Thoracic aorta (tissue), 2 donors: ENCODE measurements at places on chromosomes 4 and X. TPM values are rescaled to one million over a fixed set of nuclear protein-coding genes. Genes with fewer than 3 reads are reported as not detected.

- H3K27ac ChIP-seq = peak overlapping the region; percentile 53
- H3K4me1 ChIP-seq = peaks cover 6% of the 10 kb centered on the region
- no peaks in the 10 kb centered on the region for H3K36me3 ChIP-seq
- no peaks in the 10 kb centered on the region for H3K27me3 ChIP-seq
- DNase-seq = no peak
These were observed 63.9 kb downstream of the HAND2 start for GRCh38 chr4:173466101-173466500.

GRCh38 chrX:130086447-130087206, 23.7 kb downstream of the ELF4 start:
- H3K4me1 ChIP-seq = peaks cover 11% of the 10 kb centered on the region
- no peaks in the 10 kb centered on the region for H3K36me3 ChIP-seq
- no peak overlapping the region for H3K27ac ChIP-seq
- no peak for DNase-seq
- no peak overlapping the region for H3K4me3 ChIP-seq

DNA sequence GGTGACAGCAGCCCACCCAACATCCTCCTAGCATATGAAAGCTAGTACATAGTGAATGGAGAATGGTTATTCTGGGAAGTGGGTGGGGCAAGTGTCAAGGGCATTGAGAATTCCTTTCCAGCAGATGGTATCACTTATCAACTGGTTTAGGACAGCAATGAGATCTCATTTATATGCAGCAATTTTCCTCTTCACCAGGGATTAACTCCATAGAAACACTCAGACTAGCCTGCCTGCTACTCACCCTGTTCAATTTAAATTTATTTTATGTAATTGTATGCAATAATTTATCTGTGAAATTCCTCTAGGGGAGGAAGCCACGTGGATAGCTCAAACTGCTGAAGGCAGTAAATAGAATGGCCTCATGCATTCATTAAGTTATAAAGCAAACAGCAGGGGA, 101.6 kb upstream of the MID1IP1 start:
- no peak overlapping the region for H3K4me3 ChIP-seq
- H3K27ac ChIP-seq = no peak overlapping the region
- H3K4me1 ChIP-seq = no peaks in the 10 kb centered on the region

GRCh38 chr4:103753868-103754653, 34.3 kb upstream of the TACR3 start:
- H3K27me3 ChIP-seq = no peaks in the 10 kb centered on the region
- H3K4me3 ChIP-seq = no peak overlapping the region
- H3K4me1 ChIP-seq = no peaks in the 10 kb centered on the region
- no peak overlapping the region for H3K27ac ChIP-seq
- no peaks in the 10 kb centered on the region for H3K36me3 ChIP-seq
- DNase-seq = no peak

DNA sequence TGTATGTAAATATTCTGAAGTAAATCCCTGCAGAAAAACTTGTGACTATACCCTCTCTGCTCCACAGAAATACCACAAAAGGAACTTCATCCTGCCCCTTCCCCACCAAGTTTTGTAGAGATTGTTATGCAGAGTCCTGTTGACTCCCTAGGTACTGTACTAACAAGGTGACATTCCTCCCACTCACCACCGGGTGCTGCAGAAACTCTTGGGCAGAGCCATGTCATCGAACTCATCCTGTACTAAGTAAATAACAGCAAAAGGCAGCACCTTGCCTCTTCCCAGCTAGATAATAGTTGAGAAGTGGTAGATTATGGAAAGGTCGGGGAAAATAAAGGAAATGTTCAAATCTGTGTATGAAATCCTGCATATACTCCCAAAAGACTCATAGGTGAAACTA, 233.3 kb downstream of the STPG2 start:
- H3K4me1 ChIP-seq = no peaks in the 10 kb centered on the region
- no peak overlapping the region for H3K27ac ChIP-seq
- no peak overlapping the region for H3K4me3 ChIP-seq
- no peaks in the 10 kb centered on the region for H3K27me3 ChIP-seq

- H3K27me3 ChIP-seq = no peaks in the 10 kb centered on the region
- DNase-seq = no peak
- H3K36me3 ChIP-seq = no peaks in the 10 kb centered on the region
- peaks cover 15% of the 10 kb centered on the region for H3K4me1 ChIP-seq
- no peak overlapping the region for H3K4me3 ChIP-seq
- no peak overlapping the region for H3K27ac ChIP-seq
These were observed 30.5 kb downstream of the AFF1 start for GRCh38 chr4:86965019-86965976.

GRCh38 chr4:167290678-167291077, 56.4 kb upstream of the SPOCK3 start:
- no peak overlapping the region for H3K4me3 ChIP-seq
- H3K36me3 ChIP-seq = no peaks in the 10 kb centered on the region
- H3K27ac ChIP-seq = no peak overlapping the region
- no peak for DNase-seq

GRCh38 chrX:3076416-3076991, 35.2 kb downstream of the ARSF start:
- no peaks in the 10 kb centered on the region for H3K4me1 ChIP-seq
- no peak overlapping the region for H3K27ac ChIP-seq
- no peak for DNase-seq
- no peaks in the 10 kb centered on the region for H3K36me3 ChIP-seq
- no peak overlapping the region for H3K4me3 ChIP-seq
- H3K27me3 ChIP-seq = no peaks in the 10 kb centered on the region

GRCh38 chr4:56790691-56791091, 30.8 kb downstream of the SPINK2 start:
- no peaks in the 10 kb centered on the region for H3K36me3 ChIP-seq
- H3K27me3 ChIP-seq = no peaks in the 10 kb centered on the region
- no peak overlapping the region for H3K4me3 ChIP-seq
- no peaks in the 10 kb centered on the region for H3K4me1 ChIP-seq

DNA sequence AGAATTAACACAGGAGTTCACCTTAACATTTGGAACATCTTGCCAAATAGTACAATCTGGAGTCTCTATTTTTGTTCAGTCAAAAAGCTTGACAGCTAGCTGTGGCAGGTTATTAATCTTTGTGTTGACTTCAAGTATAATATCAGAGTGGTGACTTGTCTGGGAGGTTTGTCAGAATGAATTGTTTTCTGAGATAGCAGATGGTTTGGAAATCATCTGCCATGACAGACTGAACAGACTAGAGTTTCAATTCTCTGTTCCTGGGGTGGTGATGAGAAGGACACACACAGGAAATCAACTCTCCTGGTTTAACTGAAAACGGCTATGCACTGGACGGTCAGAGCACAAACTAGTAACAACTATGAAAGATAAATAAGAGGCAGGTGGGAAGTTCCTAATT, 203.3 kb upstream of the EMCN start:
- no peaks in the 10 kb centered on the region for H3K27me3 ChIP-seq
- no peak for DNase-seq
- no peak overlapping the region for H3K4me3 ChIP-seq

GRCh38 chr4:2799224-2799911, 6.5 kb downstream of the SH3BP2 start:
- H3K27me3 ChIP-seq = no peaks in the 10 kb centered on the region
- peak overlapping the region; percentile 19 for H3K27ac ChIP-seq
- H3K36me3 ChIP-seq = no peaks in the 10 kb centered on the region
- DNase-seq = peak; percentile 0
- H3K4me1 ChIP-seq = peaks cover 37% of the 10 kb centered on the region
- peak overlapping the region; percentile 40 for H3K4me3 ChIP-seq

DNA sequence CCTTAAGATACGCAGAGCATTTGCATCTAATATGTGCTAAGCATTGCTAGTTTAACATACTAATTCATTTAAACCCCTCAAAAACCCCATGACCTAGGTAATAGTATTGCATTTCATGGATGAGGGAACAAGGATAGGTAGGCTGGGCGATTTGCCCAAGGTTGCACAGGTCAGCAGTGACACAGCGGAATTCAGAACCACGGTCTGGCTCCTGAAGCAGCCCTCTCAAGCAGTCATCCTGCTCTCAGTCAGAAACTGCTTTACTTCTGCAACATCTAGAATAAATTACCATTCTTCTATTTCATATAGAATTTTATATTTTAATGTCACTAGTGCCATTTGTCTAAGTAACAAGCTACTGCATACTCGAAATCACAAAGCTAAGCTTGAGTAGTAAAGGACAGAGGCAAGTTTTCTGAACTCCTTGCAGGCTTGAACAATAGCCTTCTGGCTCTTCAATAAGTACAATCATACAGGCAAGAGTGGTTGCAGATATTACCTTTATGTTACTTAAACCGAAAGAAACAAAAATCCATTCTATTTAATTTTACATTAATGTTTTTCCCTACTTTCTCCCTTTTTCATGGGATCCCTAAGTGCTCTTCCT, 555 bp upstream of the SPP1 start:
- no peak for DNase-seq
- no peaks in the 10 kb centered on the region for H3K4me1 ChIP-seq
- no peak overlapping the region for H3K27ac ChIP-seq
- peaks cover 5% of the 10 kb centered on the region for H3K27me3 ChIP-seq
- H3K4me3 ChIP-seq = peak overlapping the region; percentile 36
- H3K36me3 ChIP-seq = no peaks in the 10 kb centered on the region

- no peak overlapping the region for H3K27ac ChIP-seq
- no peaks in the 10 kb centered on the region for H3K4me1 ChIP-seq
- DNase-seq = no peak
- no peaks in the 10 kb centered on the region for H3K27me3 ChIP-seq
These were observed 189.9 kb downstream of the NWD2 start for GRCh38 chr4:37434469-37434868.

GRCh38 chr4:128835498-128836222, 26.2 kb downstream of the JADE1 start:
- H3K4me1 ChIP-seq = peaks cover 50% of the 10 kb centered on the region
- peak overlapping the region; percentile 39 for H3K27ac ChIP-seq
- DNase-seq = no peak
- H3K4me3 ChIP-seq = no peak overlapping the region
- H3K27me3 ChIP-seq = no peaks in the 10 kb centered on the region

- H3K27me3 ChIP-seq = no peaks in the 10 kb centered on the region
- no peak overlapping the region for H3K4me3 ChIP-seq
- no peak overlapping the region for H3K27ac ChIP-seq
- DNase-seq = no peak
- H3K36me3 ChIP-seq = no peaks in the 10 kb centered on the region
These were observed 287.5 kb downstream of the ACTRT1 start for GRCh38 chrX:127764674-127765073.

Gene CHIC1
- 8.5 TPM for total RNA-seq

Gene FGFR3
- total RNA-seq = 1.4 TPM

Gene CXCL5
- total RNA-seq = 0.49 TPM

Gene PLAC1
- total RNA-seq = not detected

Gene NEUROG2
- not detected for total RNA-seq

Gene HSFX2
- total RNA-seq = 0.54 TPM

Gene GAGE12E
- total RNA-seq = not detected

Gene SATL1
- total RNA-seq = not detected

Gene HPGD
- 3.4 TPM for total RNA-seq

Gene DUSP9
- total RNA-seq = not detected

Gene ZFX
- total RNA-seq = 38.4 TPM

Gene MMRN1
- 7.3 TPM for total RNA-seq

Gene TKTL1
- 0.42 TPM for total RNA-seq

Gene SSR4
- total RNA-seq = 299 TPM

Gene CENPVL3
- total RNA-seq = not detected
